Activated CD4-positive, alpha-beta T cell treated with anti-CD3 and anti-CD28 coated beads, Interleukin-2, amount 50 U/mL, for 4 hours (primary cell): ENCODE measurements at places on chromosomes 4 and X.

DNA sequence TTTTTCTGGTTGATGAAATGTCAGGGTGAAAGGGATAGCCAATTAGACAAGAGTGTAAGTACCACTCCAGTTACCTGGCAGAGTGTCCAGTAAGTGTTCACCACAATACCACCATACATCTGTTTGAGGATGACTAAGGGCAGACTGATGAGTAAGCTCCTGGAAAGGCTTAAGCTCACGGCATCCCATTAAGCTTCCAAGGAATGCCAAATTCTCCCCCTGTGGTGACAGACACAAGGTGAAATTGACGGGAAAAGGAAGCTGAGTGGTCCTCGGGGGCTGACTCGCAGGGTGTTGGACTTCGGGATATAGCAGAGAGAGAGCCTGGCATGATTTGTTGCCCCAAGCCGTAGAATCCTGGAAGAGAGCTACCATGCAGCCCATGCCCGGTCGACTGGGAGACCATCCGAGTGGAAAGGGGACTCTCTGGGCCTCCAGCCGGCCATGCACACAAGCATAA is 7.6 kb upstream of the BST1 start:
- DNase-seq, result no peak

GRCh38 chr4:20331642-20332041 is 79.9 kb downstream of the SLIT2 start:
- DNase-seq, result no peak

DNA sequence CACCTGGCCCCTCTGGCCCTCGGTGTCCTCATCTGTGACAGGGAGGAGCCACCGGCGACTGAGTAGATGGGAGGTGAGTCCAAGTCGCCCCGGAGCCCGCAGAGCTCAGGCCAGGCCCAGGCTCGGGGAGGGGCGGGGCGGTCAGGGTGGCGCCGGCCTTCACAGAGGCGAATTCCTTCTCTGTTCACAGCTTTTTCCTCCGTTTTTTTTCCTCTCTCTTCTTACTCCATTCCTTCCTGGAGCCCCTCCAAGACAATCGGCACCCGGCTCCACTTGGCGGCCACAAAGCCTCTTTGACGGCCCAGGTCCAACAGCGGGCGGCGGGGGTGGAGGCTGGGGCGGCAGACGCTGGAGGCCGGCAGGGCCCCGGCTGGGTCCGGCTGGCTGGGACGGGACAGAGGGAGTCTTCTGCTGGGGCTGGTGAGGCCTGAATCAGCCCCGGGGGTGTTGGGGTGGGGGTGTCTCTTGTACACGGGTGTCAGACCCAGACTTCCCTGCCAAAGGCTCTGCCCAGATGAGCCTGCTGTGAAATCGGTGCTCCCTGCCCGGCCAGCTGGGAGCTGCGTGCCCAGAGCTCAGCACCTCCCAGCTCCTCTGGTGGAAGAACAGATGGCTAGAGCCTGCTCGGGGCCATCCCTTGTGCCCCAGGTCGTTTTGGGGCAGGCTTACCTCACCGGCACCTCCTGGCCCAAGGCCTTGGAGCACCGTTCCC is 22.6 kb downstream of the FGFRL1 start:
- DNase-seq, result no peak

DNA sequence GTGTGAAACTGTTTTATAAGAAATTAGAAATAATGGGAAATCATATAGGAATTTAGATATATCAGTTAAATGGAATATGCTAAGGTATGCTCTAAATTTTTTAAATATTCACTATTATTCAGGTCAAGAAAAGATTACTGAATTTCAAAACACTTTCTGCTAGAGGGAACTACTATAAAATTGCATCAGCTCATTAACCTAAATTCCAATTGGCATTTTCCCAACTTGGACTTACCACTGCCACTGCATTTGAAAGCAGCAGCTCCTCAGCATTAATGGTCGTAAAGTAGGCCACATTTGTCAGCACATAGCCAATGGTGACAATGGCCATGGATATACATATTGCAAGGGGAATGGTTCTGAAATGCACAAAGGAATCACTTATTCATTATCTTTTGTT is 57.3 kb downstream of the SLC7A11 start:
- DNase-seq, result no peak

DNA sequence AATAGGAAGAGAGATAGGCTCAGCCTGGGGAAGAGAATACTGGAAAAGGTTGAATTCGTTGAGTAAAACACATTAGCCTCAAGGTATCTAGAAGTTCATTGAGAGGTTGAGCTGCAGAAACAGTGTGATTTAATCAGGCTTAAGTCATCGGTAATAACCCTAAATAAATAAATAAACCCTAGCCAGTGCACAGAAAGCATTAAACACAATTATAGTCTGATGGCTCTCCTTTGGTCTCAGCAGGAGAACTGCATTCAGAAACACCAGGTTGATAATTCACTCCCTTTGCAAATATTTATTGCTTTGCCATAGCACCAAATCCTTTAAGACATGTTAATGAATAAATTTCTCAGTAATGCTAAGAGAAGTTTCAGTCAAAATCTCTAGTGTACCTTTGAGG is 9.6 kb downstream of the DCX start:
- DNase-seq, result no peak
